ENCODE measurements at places on chromosomes 16 and 17.

- DNase-seq: no peak
Measured at GRCh38 chr17:28751600-28752366, 8.0 kb downstream of the TRAF4 start.

GRCh38 chr17:76720941-76721340, 5.5 kb downstream of the JMJD6 start:
- no peak for DNase-seq

GRCh38 chr16:19625039-19625438, 69.5 kb downstream of the VPS35L start:
- DNase-seq: no peak

DNA sequence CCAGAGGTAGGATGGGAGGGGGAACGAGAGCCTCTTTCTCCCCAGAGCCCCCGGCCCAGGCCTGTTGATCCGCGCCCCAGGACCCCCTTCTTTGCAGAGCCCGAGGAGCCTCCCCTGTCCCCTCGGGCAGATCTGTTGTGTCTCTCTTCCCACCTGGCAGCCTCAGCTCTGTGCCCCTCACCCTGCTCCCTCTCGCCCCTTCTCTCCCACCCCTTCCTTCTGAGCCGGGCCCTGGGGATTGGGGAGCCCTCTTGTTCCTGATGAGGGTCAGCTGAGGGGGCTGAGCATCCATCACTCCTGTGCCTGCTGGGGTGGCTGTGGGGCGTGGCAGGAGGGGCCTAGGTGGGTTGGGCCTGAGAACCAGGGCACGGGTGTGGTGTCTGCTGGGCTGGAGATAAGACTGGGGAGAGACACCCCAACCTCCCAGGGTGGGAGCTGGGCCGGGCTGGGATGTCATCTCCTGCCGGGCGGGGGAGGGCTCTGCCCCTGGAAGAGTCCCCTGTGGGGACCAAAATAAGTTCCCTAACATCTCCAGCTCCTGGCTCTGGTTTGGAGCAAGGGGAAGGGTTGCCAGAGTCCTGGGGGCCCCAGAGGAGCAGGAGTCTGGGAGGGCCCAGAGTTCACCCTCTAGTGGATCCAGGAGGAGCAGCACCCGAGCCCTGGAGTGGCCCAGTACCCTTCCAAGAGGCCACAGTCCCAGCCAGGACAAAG, 65.4 kb downstream of the MRC2 start:
- no peak for DNase-seq

DNA sequence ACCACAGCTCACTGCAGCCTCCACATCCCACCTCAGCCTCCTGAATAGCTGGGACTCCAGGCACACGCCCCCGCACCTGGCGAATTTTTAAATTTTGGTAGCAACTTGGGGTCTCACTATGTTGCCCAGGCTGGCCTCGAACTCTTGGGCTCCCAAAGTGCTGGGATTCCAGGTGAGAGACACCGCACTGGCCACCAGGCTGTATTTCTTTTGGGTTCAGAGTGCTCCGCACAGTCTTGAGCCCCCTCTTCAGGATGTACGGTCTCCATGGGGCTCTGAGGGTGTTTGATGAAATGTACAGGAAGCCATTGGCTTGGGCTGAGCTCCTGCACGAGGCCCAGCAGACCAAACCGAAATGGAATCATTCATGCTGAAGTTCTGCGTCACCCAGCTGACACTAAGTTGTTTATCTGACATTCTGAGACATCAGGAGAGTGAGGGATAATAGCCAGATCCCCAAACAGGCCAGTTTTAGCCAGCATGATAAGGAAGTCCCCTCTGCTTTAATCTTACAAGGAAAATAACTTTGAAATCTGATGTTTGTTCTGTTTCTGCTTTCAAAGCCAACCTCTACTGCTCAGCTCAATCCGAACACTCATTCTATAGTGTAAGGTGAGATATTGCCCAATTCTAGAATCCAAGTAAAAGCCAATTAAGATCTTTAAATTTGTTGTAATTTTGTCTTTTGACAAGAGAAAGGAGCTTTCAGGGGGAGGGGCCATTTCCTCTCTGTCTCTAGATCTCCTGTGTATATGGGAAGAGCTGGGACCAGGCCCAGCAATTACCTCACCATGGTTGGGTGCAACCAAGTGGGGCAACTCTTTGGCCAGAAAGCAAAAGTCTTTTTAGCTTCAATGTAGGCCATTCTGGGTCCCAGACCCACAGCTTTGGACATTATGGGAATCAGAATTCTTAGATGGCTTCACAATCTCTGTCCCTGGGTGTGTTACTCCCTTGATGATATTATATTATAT, 23.7 kb downstream of the GPR142 start:
- DNase-seq: no peak

GRCh38 chr16:55810451-55810961, 22.4 kb downstream of the CES1 start:
- DNase-seq: no peak

DNA sequence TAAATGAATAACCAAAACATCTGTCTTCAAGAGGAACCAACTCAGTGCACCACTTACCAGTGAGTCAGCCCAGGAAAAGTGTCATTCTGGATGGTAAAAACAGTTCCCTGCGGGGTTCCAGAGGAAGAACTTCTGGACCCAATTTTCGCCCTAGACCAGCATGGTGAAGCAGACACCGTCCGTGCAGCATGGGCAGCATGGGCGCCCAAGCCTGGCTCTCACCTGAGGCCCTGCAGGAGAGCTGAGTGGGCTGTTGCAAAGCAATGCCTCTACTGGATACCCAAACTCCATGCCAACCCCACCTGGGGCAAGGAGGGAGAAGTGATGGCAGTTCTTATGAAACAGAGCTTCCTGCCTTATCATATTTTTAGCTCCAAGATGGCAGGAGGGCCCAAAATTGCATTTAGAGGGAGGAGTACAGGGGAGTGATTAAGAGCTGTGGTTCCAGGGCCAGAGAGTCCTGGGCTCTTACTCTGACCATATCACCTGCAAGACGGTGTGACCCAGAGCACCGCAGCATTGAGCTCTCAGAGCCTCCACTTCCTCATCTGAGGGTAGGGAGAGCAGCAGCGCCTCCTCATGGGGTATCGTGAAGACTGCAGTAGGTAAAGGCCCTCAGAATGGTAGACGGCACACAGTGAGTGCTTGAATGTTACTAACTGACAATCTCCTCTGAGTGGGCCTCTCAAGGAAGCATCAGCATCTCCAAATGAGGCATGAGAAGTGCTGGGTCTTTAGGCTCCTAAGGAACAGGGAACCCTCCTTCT, 16.6 kb upstream of the INPP5K start:
- no peak for DNase-seq

DNA sequence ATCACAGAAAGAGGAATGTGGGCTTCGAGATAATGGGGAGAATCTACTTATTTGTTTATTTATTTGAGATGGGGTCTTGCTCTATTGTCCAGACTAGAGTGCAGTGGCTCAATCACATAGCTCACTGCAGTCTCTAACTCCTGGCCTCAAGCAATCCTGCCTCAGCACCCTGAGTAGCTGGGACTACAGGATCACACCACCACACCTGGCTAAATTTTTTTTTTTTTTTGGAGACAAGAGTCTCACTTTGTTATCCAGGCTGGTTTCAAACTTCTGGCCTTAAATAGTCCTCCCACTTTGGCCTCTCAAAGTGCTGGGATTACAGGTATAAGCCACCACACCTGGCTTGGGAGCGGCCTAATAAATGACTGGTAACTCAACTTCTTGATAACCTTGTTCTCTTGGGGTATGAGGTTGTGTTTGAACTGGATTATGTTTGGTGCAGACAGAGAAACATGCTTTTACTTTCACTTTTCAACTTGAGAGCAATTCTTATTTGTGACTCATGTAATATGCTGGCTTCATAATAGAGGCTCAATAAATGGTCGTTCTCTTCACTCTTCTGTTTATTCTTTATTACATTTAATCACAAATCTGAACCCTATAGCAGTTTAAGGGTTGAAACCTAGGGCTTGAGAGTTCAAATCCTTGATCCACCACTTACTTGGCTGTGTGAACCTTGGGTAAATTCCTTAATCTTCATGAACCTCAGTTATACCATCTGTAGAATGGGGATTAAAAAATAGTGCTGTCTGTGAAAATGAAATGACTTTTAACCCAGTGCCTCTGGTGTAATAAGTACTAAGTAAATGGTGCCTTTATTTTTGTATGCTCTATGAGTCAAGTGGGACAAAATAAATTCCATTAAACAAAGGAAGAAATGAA, 129.1 kb upstream of the HS3ST2 start:
- no peak for DNase-seq

- no peak for DNase-seq
Measured at GRCh38 chr16:73052576-73052975, 4.6 kb upstream of the ZFHX3 start.

- DNase-seq: no peak
Measured at GRCh38 chr16:50831751-50832150, 89.9 kb downstream of the CYLD start.

DNA sequence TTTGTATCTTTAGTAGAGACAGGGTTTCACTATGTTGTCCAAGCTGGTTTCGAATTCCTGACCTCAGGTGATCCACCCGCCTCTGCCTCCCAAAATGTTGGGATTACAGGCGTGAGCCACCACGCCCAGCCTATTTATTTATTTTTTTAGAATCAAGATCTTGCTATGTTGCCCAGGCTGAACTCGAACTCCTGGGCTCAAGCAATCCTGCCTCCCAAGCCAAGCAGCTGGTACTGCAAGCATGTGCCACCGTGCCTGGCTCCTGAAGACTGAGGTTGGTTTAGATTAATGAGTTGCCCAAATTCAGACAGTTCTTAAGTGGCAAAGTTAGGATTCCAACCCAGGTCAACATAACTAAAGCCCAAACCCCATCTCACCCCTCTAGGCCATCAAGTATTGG, 7.9 kb downstream of the SLC52A1 start:
- DNase-seq: no peak

DNA sequence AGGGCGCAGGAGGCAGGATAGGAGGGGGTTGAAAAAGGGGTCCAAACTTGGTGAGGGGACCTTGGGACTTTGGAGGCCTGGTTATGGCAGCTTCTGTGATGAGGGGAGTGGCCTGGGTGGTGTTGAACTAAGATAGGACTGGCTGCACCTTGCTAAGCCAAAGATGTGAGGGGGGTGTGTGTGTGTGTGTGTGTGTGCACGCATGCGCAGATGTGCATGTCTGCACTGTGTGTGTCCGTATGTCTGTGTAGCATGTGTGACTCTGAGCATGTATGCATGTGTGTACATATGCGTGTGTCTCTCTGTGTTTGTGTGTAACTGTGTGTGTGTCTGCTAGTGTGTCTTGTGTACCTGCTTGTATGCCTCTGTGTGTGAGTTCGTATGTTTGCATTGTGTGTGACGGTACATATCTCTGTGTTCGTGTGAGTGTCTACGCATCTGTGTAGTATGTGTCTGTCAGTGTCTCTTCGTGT, 4.1 kb downstream of the SLC16A5 start:
- DNase-seq: no peak

GRCh38 chr17:79794659-79795511, 2.0 kb downstream of the CBX8 start:
- DNase-seq: no peak

GRCh38 chr17:20045476-20045875, 36.3 kb downstream of the SPECC1 start:
- DNase-seq: no peak

GRCh38 chr16:82042846-82043245, 7.8 kb downstream of the HSD17B2 start:
- no peak for DNase-seq

DNA sequence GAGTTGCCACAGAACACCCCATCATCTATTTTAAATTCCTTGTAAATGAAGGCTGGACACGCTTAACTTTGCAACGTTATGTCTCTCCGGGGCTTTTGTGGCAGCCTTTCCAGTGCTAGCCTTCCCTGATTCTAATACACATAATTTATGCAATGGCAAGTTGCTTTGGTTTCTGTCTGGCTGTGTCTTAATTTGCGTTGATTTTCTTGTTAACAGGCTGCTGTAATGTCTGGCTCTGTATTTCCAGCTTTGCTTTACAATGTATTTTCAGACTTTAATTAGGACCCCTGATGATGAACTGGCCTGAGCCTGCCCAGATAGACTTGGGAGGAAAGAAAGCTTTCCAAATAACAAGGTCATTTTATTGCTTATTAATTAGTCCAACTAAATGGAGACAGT, 30.3 kb downstream of the ARSG start:
- no peak for DNase-seq

DNA sequence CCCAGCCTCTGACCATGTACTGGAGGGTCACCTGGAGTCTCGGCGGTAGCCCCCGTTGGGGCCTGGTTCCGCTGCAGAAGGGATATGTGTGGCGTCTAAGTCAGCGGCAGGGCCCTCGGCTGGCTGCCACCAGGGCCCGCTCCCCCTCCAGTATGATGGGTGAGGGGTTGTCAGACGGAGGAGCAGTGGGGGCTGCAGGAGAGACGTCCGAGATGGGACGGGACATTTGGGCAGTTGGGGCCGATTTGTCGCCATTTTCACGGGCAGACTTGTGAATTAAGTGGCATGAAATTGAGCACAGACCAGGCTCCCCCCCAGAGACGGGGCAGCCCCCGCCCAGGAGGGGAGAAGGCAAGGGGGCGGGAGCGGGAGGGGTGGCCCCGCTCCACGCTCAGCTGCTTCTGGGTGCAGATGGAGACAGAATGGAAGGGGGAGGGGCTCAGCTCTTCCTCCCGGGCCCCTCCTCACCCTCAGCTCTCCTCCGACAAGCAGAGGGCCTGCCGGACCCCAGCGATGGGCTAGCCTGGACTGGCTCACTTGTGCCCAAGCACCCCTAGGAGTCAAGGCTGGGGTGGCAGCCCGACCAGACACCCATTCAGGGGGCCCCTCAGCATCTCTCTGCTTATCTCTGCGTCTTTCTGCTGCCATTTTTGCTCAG, 52.7 kb upstream of the LHX1 start:
- DNase-seq: no peak

DNA sequence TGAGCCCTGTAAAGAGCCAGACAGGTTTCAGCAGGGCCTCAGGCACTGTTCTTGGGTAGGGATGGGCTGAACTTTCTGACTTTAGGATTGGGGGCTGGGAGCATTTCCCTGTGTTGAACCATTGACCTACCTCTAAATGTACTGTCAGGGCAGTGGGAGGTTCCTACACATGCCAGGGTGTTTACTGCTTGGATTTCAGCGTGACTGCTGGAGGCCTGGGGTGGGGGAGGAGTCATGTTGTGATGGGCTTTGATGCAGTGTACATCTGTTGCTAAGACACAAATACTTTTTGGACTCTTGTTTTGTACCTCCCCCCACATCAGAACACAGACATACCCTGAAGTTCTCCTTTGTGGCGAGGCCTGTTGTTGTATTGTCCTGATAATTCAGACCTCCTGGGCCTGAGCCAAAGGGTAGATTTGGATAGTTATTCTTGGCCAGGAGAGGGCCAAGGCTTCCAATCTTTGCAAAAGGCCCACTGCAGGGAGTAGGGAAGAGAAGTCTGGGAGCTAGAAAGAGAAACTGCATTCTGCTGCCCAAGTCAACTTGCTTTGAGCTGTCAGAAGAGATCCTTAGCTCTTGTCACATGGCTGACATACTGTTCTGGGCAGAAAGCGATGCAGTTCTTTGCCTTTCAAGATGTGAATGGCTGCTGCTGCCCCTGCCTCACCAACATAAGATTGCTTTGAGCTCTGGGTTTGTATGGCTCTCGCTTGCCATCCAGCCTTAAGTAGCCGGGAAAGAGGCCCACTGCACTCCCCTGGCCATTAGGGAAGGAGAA, 3.7 kb downstream of the NFE2L1 start:
- DNase-seq: no peak

GRCh38 chr16:30663038-30663437, 4.8 kb downstream of the FBRS start:
- no peak for DNase-seq

- DNase-seq: no peak
Measured at GRCh38 chr16:81933361-81933760, 77.9 kb downstream of the SDR42E1 start.
